ENCODE measurements at places on chromosomes 11 and 22.

GRCh38 chr22:40200795-40201530, 23.2 kb downstream of the TNRC6B start:
- no peak for DNase-seq

DNA sequence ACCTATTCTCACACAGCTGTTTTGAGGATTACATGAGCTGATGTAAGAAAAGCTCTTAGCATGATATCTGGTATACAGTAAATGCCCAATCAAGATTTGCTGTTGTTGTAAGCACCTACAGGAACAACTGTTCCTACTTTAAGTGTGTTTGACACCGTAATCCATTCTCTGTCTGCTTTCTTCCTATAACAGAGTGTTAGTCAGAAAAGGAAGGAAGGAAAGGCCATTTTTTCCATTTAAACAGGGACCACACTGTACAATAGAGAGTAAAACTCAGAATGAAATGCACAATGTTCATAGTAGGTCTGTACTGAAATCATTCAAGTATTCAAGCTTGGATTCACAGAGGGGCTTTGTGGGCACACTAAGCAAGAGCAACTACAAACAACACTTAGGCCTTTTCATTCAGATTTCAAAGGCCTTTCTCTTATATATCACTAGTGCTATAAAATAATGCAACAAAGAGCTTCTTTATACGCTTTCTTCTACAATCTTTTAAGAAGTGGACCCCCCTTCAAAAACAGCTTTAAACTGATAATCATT, 21.5 kb downstream of the MTCH2 start:
- no peak for DNase-seq

- no peak for DNase-seq
Observed at GRCh38 chr11:127445476-127445875, 444.9 kb upstream of the KIRREL3 start.

DNA sequence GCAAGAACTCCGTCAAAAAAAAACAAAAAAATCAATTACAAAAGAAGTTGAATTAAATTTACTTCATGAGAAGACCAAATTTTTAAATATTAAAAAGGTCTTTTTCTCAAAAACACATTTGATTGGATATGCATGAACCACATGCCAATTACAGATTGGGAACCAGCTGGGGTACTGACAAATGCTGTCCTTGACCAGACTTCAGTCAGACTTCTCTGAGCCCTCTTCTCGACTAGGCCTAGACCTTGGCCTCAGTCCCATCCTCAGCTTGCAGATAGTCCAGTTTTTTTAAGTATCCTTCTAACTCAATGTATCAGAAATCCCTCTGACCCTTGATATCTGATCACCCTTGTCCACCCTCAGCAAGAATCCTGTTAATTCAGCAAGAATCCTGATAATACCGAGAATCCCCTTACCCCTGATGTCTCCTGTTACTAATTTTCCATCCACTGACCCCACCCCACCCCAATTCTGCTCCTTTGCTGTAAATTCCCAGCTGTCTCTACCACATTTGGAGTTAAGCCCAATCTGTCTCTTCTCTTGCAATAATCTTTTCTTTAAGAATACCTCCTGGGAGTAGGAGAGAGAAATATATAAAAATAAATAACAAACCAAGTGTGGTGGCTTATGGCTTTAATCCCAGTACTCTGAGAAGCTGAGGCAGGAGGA, 30.9 kb downstream of the OR4D9 start:
- DNase-seq = no peak

GRCh38 chr11:78657968-78658839, 83.5 kb upstream of the NARS2 start:
- no peak for DNase-seq

- peak; percentile 75 for DNase-seq
Observed at GRCh38 chr11:111454561-111455192, 57.5 kb downstream of the BTG4 start.

- no peak for DNase-seq
Observed at GRCh38 chr11:92751594-92751993, 217.9 kb upstream of the MTNR1B start.

DNA sequence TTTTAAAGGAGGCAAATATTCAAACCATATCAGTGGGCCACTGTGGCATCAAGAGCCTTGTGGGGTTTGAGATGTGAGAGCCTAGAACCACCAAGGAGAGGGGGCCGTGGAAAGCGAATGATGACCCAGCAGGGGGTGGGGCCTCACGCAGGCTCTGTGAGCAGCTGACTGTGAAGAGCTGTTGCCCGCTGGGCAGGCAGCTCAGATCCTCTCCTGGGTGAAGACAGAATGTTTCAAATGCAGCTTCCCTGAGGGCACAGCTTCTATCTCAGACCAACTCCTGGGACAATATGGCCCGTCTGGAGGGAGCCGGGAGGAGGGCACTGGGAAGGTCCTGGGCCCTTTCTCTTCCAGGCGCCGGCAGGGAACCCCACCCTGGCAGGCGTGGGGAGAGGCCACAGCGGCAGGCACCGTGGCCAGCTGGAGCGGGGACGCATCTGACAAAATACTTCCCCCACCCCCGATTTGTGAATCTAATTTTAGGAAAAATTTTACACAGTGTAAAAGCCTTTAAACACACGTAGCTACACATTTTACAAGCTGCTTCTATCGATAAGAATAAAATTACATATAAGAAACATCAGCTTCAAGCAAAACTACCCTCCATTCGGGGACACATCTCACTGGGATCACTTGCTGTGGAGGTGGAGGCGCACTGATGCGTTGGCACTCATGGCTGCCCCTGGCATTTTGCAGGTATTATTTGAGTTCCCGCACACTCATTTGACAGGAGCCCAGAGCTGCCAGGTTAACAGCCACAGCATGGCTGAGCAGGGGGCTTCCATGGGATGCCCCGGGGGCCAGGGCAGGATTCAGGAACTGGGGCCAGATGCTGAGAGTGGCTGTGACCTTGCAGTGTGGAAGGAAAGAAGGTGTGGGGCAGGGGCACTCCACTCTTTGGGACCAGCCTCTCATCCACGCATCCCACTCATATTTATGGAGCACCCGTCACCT, 40.3 kb downstream of the PARVG start:
- DNase-seq = no peak

GRCh38 chr22:49391436-49391835, 436.2 kb downstream of the BRD1 start:
- no peak for DNase-seq

DNA sequence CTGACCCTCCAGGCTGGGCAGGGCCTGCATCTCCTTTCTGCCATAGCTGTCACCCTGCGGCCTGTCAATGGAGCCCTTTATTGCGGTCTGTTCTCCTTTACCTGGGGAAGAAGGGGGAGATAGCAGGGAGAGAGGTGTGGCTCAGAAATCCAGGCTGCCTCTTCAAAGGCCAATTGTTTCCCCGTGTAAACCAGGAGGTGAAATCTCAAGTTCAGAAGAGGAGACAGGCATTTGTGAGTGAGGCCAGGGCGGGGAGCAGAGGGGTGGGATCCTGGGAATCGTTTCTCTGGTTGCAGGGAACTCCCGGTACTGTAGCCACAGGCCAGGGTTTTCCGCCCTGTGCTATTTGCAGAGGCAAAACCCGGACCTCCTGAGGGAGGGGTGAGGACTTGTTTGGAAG, 9.1 kb downstream of the DCPS start:
- no peak for DNase-seq

DNA sequence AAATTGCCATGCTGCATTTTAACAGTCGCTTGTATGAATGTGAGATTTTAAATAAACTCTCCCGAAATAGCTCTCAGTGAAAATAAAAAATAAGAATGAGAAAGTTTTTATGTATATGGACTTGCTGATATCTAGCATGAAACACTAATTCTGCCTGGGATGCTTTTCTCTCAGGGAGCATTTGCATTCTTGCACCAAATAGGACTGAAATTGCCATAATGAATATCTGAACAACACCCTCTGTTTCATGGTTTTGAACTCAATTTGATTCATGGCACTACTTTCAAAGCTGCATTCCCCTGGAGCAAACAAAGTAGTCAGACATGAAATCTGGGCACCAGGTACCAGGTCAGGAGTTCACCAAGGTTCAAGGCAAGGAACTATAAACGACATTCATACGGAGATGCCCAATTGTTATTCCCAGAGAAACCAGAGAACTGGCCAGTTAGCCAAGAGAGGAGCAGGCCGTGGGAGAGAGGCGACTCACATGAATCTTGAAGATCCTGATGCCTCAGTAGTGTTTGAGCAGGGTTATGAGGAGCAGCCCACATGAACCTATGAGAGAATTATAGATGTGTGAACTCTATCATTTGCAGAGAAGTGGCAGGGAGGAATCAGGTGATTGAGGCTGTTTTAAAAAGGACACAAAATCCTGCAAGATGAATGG, 270.6 kb upstream of the ZC3H12C start:
- DNase-seq = no peak

- no peak for DNase-seq
Observed at GRCh38 chr11:34208266-34209135, 103.1 kb downstream of the NAT10 start.

DNA sequence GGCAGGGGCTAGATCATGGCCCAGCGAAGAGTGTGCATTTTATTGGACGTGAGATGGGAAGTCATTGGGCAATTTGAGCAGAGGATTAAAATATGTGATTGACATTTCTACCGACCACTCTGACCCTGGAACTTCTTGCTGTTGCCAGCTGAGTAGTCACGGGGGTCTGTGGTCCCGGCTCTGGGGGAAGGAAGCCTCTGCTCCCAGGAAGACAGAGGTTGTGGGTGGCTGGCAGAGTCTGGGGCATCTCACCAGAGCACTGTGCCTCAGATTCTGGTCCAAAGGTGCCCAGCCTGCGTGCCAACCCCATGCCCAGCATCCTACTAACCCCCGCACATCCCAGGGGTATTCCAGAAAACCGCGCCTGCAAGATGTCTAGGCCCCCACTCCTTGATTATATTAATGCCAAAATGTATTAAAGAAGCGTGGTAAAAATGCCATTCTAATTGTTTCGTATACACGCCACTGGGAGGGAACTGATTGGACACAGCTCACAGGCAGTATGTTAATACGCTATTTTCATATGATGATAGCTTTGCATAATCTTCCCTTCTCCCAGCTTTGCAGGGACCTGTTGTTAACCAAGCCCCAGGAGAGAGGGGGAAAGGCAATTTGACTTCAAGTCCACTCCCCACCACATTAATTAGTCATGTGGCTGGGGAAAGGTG, 25.3 kb upstream of the LMO1 start:
- DNase-seq = no peak

DNA sequence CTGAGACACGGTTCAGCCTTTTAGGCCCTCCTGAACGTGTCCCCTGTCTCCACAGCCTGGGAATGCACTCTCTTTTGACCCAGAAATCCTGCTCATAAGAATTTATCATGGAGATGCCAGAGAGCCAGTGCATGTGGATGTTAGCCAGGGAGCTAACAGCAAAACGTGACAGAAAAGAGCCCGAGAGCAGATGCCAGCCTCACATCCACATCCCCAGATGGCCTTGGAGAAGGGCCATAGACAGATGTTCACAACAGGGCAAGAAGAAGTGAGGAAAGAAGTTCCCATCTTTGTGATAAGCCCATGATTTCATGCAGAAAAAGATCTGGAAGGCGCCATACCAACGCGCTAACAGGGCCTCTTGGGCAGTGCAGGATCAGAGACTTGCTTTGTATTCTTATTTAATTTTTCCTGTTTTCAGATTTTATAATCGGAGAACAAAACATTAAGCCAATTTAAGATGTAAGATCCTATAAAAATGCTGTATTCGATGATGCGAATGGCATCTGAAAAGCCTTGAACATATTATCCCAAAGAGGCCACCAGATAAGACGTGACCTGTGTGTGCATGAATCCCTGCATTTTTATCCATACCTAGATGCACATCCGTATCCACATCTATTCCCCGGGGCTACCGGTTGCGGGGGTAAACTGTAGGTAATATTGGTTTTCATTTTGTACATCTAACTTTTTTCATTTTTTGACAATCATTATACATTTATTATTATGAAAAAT, 48.7 kb downstream of the IGLL5 start:
- DNase-seq = no peak

DNA sequence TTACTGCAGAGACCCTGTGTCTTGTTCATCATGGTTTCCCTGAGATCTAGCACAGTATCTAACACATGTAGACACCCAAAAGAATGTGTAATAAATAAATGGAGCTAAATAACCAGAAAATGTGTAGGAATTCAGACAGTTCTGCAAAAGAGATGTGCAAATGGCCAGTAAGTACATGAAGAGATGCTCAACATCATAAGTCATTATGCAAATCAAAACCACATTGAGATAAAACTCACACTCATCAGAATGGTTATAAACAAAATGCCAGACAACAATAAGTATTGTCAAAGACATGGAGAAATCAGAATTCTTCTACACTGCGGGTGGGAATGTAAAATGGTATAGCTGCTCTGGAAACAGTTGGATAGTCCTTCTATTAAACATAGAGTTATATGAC, 88.5 kb downstream of the RBFOX2 start:
- no peak for DNase-seq

DNA sequence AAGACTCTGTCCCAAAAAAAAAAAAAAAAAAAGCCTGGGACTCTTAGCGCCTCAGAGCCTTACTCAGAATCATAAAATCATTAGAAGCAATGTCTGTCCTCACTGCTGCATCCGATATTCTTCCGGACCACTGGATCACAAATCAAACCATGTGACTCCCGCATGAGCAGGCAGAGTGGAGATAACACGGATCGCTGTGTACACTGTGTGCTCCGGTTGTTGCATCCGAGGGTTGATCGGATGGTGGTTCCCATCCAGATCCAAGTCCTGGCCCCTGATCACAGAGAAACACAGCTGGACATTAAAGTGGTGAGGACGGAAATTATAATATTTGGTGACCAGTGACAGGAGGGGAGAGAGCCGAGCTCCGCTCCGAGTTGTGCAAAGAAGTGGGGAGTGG, 9.7 kb upstream of the TXNRD2 start:
- no peak for DNase-seq

DNA sequence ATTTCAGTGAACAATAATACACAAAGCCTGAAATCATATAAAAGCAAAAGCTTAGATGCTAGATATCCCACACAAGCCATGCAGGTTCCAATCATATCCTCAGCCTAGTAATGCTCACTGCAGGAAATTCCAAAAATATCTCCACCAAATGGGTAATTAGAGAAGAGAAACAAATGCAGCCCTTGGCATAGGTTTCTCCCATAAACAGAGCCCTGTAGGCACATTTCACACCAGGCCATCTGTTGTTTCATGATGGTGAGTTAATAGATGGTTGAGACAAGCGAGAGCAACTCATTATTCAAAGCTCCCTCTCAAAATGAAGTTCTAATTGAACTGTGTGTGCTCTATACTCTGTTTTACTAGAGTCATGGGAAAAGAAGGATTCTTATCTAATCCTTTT, 154.6 kb upstream of the TRPC6 start:
- DNase-seq = no peak

GRCh38 chr11:100752371-100753171, 65.5 kb downstream of the ARHGAP42 start:
- no peak for DNase-seq

- DNase-seq = no peak
Observed at GRCh38 chr22:27790376-27791158, 11.0 kb downstream of the MN1 start.
